Activated naive CD8-positive, alpha-beta T cell treated with anti-CD3 and anti-CD28 coated beads, Interleukin-2, amount 50 U/mL, for 16 hours (primary cell): ENCODE measurements at places on chromosomes 5 and 9.

DNA sequence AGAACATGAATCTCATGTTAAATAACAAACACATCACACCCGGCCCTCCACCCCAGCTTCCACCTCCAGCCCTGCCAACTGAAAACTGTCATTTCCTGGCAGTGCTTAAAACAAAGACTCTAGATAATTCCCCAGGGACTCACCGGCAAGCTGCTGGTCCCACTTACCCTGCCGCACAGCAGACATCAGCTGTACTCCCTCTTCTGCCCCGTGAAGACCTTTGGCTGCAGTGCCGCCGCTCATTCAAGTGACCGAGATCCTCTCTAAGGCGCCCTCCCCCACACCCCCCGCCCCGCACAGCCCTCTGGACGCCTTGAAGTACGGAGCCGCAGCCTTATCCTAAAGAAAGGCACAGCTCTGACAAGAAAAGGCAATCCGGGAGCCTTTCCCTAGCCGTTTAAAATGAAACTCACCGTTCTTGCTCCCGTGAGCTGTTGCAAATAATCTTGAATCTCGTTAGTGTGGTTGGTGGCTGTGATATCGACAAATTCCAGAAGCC, 434 bp downstream of the GLRX start:
- no peak for DNase-seq

DNA sequence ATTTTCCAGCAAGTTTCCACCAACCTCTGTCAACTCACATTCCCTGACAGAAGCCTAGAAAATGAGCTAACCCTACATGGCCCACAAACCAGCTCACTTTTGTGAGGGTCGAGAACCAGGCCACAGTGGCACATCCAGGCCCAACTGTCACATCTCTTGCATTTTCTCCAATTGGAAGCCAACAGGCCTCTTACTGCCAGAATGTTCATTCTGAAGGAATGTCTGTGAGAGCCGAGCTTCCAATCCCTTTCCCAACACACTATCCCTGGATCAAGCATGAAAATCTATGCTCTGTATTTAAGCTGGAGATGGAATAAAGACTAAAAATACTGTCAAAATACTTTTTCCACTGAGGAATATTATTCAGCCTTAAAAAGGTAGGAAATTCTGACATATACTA, 20.0 kb downstream of the MARCHF3 start:
- DNase-seq, result no peak

- DNase-seq, result no peak
These were observed 41.0 kb upstream of the KDM4C start for GRCh38 chr9:6716766-6717165.

DNA sequence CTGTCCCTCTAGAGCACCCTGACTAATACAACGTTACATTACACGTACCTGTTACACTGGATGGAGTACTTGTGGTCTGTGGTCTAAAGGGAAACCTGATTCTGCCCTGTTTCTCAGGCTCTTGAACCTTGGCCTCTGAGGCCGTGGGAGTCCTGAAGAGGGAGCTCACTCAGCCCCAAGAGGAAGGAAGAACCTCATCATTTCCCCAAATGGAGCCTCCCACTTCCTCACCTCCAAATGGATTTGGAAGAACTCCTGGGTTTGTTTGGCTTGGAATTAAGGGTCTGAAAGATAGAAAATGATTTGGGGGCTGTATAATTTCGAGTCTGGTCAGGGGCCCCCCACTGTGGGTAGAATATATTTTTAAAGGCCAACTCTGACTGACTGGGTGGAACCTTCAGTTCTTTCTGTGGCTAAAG, 200.2 kb downstream of the SEMA6A start:
- DNase-seq, result no peak

DNA sequence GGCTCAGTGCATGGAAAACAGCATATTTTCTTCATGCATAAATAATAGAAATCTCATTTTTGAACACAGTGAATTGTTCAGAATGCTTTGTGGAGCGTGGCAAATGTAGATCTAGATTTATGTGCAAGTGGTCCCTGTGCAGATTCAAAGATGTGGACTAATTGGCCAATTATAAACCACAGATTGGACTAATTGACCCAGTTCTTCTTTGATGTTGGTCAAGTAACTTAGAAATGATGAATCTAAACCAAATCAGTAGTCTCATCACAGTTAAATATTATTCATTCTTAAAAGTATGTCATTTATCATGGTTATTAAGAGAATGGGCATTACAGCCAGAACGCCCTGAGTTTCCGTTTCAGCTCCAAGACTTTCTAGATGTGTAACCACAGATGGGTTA, 11.7 kb upstream of the PDE4D start:
- no peak for DNase-seq
